ENCODE measurements at places on chromosomes 6 and 20.

- DNase-seq: no peak
Observed at GRCh38 chr6:87766211-87766610, 64.2 kb upstream of the AKIRIN2 start.

DNA sequence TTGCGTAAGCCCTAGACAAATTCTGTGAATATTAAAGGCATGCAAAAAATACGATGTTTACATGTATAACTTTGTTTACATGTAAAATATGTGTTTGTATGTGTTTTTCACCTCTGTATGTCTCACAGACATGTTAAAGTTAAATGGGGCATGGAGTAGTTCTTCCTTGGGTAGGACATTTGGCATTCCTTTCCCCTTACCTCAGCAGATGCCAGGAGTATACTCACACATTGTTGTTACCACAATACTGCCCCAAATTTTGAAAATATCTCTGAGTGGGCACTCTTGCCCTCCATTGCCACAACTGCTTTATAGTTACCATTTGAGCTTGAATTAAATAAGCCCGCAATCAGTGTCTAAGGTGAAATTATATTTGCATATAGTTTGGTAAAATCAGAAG, 147.5 kb downstream of the MYO6 start:
- DNase-seq: no peak

DNA sequence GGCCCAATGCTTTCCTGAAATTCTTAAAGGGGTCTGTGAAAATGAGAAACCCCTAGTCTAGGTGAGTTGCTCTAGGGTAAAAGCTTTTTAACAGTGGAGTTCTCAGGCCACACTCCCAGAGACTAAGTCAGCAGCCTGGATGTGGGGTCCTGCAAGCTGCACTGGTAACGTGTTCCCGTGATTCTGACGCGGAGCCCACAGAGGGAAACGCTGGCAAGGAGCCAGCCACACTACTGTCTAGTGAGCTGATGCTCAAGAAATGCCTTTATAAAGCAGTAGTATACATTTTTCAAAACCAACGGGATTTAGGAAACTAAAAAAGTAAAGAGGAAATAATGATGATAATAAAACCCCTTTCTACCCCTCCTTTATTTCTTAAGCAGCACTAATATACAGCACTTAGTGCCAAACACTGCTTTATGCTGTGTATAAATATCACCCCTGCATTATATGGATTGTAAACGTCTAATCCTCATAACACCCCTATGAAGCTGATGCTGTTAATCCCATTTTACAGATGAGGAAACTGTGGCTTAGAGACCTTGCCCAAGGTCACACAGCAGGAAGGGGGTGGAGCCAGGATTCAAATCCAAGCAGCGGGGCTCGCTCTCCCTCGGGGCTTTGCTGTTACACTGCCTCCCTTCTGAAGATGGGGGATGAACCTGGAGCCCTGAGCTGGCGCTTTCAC, 25.0 kb downstream of the KCNK15 start:
- DNase-seq: no peak

- no peak for DNase-seq
Observed at GRCh38 chr20:34043025-34043424, 49.3 kb downstream of the RALY start.

DNA sequence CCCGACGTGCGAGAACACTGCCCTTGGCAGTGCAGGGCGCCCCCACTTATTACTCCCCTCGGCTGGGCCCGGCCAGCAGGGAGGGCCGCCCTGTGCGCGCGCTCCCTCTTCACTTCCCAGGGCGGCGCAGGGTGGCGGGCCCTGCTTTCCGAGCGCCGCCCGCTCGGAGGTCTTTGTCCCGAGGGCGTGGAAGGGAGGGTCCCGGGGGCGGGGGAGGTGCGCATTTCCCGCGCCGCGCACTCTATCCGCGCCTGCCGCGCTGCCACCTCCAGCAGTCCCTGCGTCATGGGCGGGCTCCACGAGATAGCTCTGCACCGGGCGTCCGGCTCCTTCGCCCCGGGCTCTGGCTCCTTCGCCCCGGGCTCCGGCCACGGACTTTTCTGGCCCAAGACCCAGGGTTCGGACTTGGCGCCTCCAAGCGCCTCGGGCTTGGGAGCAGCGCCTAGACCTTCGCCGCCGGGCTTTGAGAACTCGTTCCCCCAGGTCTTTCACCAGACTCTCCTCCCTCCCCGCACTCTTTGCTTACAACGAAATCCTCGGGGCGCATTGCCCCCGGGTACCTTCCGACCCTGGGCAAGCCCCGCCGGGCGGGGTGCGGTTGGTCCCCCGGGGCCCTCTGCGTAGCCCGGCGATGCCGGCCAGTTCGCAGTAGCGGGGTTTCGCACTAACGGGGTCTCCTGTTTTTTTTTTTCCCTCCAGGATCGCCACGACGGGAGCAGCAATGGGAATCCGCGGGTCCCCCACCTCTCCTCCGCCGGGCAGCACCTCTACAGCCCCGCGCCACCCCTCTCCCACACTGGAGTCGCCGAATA, 1.6 kb downstream of the TFAP2C start:
- no peak for DNase-seq

DNA sequence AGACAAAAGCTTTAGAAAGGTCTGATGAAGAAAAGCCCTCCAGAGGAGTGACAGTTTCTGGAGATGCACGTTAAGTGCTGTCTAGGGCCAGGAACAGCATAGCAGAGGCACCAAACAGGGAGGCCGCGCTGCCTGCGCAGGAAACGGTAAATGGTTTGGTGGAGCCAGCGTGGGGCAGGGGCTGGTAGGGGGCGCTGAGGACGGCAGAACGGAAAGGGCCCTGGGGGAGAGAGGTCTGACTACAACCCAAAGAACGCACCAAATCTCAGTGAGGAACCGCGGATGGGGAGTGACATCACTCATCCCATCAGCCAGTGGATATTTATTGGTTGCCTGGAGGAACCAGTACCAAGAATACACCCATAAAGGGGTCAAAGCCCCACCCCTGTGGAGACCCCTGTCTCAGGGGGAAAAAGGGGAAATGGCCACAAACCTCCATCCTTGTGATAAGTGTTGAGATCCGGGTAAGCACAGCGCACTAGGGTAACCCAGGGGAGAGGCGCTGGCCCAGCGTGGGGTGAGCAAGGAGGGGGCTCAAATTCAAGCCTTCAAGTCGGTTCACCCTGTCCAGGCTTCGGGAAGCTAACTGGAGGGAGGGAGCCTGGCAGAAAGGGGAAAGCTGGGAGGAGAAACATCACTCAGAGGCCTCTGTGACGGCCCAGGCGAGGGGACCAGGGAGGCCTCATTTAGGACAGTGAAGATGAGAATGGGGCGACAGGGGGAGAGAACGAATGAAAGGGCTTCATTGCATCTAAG, 249.2 kb upstream of the QKI start:
- no peak for DNase-seq

DNA sequence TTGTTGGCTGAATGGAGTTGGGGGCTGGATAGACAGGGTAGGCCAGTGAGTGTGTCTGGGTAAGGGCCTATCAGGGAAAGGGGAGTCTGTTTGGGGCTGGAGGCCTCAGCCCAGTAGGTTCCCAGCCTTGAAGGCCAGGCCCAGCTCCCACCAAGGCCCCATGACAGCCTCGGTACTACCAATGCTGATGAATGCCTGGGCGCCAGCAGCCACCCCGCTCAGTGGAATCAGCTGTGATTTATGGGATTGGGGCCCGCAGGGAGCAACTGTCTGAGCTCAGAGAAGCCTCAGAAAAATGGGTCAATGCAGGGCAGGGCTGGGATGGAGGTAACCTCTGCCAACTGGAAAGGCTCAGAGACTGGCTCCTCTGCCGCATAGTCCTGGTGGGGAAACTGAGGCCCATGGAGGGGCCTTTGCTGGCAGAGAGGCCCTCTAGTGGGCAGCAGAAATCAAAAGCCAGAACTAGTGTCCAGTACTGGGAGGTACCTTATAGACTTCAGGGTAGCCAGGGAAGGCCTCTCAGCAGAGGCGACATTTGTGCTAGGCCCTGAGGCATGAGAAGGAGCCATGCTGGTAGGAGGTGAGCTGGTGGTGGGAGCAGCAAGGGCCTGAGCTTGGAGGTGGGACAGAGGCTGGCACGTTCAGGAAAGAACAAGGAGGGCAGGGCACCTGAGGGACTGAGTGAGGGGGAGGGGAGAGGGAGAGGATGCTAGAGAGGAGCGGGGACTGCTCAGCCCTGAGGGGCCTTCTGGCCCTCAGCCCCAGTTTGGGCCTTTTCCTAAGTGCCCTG, 36.4 kb downstream of the DLGAP4 start:
- no peak for DNase-seq

GRCh38 chr6:16064671-16065072, 64.2 kb upstream of the MYLIP start:
- DNase-seq: no peak

- no peak for DNase-seq
Observed at GRCh38 chr6:25042036-25042521, 106.3 kb upstream of the RIPOR2 start.

- DNase-seq: no peak
Observed at GRCh38 chr6:85191656-85192055, 258.2 kb upstream of the NT5E start.

DNA sequence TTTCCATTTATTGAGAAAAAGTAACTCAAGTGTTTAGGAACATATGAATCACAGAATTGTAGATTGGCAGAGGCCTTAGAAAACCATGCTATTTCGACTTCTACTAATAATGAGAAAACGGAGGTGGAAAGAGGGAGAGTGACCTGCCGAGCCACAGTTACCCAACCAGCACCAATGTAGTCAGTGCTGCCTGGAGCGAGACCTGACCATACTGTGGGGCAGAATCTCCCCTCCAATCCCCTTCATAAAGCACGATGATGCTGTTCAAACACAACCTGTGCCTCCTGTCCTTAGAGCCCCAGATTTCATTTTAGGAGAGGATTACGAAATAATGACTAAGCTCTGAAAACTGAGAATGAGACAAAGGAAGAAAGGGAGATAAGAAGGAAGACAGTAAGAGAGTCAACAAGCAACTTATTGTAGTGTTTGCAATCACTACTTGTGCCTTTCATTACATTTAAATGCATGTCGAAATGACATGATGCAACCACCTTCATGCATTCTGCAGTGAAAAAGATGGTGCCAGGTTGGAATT, 70.6 kb downstream of the ATXN1 start:
- no peak for DNase-seq

DNA sequence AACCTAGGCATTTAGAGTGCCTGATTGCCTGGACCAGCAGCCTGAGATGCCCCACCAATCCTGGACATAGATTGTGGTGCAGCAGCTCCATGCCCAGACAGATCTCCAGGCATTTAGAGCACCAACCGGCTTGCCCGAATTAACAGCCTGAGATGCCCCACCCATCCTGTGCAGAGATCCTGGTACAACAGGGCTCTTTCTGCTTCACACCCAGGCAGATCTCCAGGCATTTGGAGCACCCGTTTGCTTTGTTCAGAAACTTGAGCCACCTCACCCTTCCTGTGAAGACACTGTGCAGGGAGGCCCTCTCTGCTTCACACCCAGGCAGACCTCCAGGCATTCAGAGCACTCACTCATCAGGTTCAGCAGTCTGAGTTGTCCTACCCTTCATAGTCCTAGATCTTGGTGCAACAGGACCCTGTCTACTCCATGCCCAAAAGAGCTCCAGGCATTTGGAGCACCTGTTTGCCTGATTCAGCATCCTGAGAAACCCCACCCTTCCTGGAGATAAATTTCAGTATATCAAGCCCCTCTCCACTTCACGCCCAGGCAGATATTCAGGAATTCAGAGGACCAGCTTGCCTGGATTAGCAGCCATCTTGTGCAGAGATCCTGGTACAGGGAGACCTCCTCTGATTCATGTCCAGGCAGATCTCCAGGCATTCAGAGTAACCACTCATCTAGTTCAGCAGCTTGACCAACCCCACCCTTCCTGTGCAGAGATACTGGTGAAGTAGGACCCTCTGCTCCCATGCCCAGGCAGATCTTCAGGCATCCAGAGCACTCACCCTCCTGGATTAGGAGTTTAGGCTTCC, 189.2 kb upstream of the FERMT1 start:
- no peak for DNase-seq

DNA sequence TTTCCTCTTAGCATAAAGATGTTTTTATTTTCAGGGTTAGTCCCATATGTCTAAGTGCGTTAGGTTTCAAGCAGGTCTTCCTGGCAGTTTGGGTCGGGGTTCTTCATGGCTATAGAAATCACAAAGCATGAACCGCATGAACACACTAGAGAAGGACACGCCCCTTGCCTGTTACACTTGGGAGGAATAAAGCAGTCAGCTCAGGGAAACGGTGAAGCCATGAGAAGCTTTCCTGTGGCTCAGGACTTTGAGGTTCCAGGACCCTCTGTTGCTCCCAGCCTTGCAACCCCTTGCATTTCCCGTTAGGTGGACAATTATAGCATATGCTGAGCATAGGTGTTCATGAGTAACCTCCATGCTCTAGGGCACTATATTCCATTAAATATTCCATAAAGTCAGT, 96.7 kb downstream of the SYCP2 start:
- DNase-seq: no peak

DNA sequence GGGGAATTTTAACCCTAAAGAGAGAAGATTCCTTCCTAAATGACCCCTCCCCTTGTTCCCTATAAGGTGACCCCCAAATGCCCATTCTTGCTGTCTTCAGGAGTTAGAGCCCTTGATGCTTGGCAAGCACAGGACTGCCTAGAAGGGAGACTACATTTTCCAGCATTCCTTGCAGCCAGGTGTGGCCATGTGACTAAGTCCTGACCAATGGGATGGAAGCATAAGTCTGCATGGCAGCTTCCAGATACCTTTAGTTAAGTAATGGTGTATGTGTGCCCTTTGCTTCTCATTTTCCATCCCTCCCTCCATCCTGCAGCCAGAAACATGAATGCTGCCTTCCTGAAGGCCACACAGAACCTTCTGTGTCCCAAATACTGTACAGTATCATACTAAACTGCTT, 5.5 kb downstream of the BFSP1 start:
- DNase-seq: no peak

- DNase-seq: no peak
Observed at GRCh38 chr6:3878048-3878666, 29.0 kb downstream of the FAM50B start.

DNA sequence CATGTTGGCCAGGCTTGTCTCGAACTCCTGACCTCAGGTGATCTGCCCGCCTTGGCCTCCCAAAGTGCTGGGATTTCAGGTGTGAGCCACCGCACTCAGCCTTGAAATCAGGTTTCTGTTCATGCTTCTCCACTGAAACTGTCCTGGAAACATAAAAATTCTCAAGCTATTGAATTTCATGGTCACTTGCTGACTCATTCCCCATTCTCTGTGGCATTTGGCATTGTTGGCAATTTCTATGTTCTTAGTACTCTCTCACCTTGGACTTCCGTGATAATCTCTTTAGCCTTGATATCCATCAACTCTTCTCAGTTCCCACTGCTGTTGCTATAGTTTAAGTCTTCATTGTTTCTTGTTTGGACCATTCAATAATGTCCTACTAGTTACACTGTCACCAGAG, 6.2 kb downstream of the SEL1L2 start:
- no peak for DNase-seq

Data from hypothalamus (tissue), 51 donors.